ENCODE measurements at places on chromosomes 3 and 15.

- no peak for DNase-seq
Observed at GRCh38 chr3:134542287-134542958, 56.6 kb downstream of the CEP63 start.

- DNase-seq, result no peak
Observed at GRCh38 chr15:70264014-70264582, 166.4 kb upstream of the TLE3 start.

GRCh38 chr15:37072181-37072580, 28.2 kb downstream of the MEIS2 start:
- DNase-seq, result no peak

DNA sequence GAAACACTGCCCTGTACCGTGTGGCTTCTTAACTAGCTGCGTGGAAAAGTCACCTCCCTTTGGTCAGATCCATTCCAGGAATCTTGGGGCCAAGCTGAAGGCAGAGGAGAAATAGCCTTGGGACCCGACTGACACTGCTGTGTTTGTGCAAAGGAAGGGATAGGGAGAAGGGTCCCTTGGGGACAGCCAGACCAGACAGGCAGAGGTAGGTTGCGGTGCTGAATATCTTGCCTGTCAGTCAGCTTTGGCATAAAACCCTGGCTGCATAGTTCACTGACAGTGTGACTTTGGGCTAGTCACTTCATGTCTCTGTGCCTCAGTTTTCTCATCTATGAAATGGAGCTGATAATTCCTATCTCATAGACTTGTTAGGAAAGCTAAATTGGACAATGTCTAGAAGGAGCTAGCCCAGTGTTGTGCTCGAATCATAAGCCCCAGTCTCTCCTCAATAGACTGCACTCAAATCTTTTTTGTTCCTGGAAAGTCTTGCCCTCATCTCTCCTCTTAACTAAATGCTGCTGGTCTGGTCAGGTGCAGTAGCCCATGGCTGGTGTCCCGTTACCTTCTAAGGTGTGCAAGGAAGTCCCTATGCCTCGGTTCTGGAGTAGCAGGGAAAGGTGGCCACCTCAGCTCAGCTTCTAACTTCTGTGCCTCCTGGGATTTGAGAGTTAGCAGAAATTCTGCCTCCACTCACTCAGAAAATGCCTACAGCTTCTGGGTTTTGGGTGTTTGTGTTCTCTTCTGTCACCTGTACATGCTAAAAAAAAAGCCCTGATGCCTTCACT, 25.8 kb downstream of the FGD5 start:
- no peak for DNase-seq

GRCh38 chr15:101494251-101494796, 4.8 kb upstream of the PCSK6 start:
- DNase-seq, result no peak

DNA sequence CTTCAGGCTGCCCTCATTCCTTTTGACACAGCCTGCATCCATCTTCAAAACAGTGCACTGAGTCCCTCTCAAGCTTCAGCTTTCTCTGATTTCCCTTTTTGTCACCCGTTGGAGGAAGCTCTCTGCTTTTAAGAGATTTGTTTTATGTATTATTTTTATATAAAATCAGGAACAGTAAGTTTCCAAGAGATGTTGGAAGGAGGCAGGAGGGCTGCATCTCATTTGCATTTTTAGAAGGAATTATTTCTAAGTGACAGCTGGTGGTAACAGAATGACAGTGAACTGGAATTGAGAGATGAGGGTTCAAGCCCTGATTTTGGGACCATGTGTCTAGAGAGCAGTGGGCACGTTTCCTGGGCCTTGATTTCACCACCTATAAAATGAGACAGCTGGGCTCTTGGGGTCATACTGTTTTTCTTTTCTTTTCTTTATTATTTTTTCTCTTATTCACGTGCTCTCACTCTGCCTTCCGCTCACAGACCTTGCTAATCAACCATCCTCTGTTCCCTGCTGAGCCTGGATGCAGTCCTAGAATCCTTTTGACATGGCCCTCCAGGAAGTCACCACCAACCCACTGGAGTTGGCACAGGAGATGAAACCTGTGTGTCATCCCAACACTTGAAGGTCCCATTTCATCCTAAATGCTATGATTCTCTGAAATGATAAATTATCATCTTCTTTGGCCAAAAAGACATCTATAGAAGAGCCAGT, 148.6 kb downstream of the CACNA2D3 start:
- DNase-seq, result no peak

- DNase-seq, result peak; percentile 53
Observed at GRCh38 chr3:23075496-23075895, 127.6 kb upstream of the UBE2E2 start.

- no peak for DNase-seq
Observed at GRCh38 chr3:194087995-194088855, 47.7 kb upstream of the HES1 start.

- DNase-seq, result no peak
Observed at GRCh38 chr15:82186161-82186560, 76.4 kb downstream of the EFL1 start.

DNA sequence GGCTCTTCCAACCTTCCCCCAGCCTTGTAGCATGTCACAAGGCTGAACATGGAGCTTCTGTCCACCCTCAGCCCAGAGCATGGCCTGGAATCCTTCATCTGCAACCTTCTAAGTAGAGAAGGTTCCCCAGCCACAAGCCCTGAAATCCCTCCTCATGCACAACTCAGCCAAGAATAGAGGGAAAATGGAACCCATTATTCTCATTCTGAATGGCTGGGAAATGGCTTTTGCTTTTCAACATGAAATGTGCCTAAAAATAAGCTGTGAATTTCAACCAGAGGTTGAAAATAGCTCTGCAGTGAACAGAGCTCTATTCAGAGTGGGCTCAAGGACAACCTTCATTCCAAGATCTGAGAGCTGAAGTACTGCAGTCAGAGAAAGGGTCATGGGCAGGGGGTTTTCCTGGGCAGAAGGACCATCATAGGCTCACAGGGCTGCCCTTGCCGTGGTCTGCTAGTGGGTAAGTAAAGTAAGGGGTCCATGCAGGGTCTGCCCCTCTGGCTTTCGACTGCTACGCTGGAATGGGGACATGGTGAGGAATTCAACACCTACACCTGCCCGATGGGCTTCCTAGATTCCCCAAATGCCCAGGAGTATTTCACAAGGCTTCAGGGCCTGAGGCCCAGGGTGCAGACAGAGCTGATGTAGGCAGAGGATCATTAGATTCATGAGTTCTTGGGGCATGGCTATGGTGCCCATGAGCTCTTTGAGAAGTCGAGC, 35.9 kb downstream of the POC1A start:
- no peak for DNase-seq

DNA sequence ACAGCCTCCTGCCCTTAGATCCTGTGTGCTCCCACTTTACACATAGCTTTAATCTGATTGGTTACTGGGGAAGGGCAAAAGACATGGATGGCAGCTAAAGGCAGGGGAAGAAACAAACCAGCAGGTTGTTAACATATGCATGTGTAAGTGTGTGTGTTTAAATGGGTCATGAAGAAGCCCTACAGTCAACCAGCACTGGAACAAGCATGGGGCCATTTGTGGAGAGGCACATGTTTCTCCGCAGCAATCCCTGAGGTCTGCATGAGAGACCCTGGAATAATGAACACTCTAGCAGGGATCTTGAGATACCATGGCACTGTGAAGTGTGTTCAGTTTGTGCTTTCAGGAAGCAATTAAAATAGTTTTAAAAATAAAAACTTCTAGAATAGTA, 6.0 kb downstream of the KLF13 start:
- DNase-seq, result no peak

DNA sequence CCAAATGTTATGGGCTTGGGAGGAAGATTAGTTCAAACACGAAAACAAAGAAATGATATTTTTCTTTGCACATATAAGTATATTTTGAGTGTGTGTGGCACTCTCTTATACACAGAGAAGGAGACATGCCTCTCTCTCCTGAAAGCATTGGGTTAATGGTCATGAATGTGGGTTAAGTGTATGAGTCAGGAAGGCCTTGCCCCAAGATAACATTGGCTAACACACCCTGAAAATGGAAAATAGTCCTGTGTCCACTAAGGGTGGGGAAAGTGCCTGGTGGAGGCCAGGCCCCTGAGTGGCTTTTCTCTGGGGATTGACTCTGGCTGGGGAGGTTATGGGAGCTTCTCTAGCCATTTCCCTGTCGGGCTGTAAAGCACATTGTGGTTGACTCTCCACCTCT, 332.7 kb upstream of the ONECUT1 start:
- no peak for DNase-seq

DNA sequence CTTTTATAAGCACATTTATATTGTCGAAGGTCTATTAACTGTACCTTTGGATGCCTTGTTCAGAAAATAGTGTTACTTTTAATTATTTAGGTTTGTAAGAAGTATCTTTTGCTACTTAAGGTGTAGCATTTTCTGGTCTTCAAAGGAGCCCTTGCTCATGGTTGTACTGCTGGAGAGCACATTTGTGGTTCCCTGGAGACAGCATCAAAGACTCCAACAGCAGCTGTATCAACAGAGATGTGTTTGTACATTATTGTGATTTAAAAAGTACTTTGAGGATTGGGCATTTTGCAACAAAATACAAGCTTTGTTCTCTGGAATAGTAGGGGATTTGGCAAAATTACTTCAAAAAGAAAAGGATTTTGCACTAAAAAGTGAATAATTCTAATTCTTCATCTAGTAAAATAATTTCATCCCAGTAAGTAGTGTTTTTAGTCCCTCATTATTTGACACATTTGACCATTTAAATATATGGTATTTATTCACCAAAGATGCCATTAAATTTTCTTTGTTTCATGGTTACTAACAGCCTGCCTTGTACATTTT, 16.5 kb downstream of the TBC1D23 start:
- no peak for DNase-seq

DNA sequence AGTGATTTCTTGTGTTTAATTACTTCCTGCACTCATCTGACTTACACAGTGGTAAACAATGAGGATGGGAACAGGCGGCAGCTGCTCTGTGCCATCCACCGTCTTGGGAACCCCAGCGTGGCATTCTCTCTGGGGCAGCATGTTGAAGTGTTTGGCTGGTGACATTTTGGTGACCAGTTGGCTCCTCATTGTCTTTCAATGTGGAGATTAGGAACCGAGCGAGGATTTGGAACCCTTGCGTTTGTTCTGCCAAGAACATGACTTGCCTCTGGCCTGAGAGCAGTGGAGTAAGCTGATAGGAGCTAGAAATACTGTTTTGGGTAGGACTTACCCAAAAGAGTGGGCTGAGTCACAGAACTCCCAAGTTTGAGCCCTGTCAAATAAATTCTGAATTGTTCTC, 88.8 kb downstream of the IGF1R start:
- no peak for DNase-seq

- DNase-seq, result no peak
Observed at GRCh38 chr3:131224886-131225550, 156.6 kb upstream of the NUDT16 start.

DNA sequence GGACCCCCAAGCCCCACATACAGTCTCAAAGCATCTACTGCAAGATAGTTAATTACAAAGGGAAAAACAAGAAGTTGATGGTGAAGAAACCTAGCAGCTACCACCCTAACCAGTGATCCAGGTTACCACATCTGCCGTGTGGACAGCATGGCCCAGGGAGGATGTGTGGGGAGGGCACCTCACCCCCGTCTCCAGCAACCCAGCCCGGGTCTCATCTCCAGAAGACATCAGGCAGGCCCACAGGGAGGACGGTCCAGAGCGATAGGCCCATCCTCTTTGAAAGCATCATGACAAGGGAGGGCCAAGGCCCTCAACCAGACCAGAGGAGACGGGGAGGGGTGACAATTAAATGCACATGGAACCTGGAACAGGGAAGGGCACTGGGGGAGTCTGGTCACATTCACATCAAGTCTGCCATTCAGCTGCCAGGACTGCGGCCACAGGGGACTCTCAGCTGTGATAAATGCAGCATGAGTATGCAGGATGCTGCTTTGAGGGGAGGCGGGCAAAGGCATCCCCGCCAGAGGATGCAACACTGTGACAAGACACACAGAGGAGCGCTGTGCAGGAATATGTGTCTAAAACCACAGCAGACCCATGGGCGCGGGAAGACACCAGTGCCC, 18.8 kb downstream of the ZXDC start:
- no peak for DNase-seq
